Osteoblast (primary cell): ENCODE measurements at places on chromosomes 7 and 10. TPM values are rescaled to one million over a fixed set of nuclear protein-coding genes. Genes with fewer than 3 reads are reported as not detected.
A peak's percentile ranks its signal among the peaks of the same experiment; 100 is the strongest.

Gene ZNF775
- total RNA-seq = 5.0 and 6.2 TPM in 2 replicates

Gene SCD
- 672 and 691 TPM in 2 replicates for total RNA-seq

Gene CCNJ
- total RNA-seq = 5.6 and 5.8 TPM in 2 replicates

Gene CASP2
- 7.6 and 10.9 TPM in 2 replicates for total RNA-seq

- H3K27ac ChIP-seq = peak overlapping the region; percentile 71
- no peaks in the 10 kb centered on the region for H3K36me3 ChIP-seq
- peaks cover 24% of the 10 kb centered on the region for H3K4me1 ChIP-seq
- peak; percentile 69 for DNase-seq
- H3K4me3 ChIP-seq = no peak overlapping the region
Observed at GRCh38 chr10:21364196-21365114, 161.0 kb downstream of the SKIDA1 start.

DNA sequence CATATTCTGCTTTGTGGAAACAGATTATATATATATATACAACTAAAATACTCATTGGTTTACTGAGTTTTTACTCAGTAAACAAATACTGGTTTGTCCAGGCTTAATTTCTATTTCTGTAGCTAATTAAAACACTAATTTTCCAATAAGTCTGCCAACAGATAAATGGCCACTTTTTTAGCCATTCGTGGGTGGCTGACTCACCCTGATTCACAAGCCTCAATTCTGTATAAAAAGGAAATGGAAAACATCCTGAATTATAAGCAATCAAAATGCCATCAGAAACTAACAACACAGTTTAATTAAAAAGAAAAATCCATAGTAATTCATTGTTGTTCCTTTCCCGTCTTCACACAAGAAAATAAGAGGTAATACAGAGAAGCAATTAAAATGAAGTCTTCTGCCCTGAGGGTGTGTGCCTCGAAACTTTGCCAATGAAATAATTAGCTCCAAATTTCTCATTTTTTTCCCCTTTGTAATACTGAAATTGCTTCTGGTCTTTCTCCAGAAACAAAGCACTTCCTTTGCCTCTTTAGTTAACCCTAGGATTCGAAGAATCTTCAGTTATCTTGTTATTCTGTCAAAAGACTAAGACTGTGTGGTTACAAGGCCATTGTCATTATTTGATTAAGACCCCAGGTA, 118.7 kb upstream of the PTN start:
- no peaks in the 10 kb centered on the region for H3K27me3 ChIP-seq
- peaks cover 9% of the 10 kb centered on the region for H3K4me1 ChIP-seq
- peak; percentile 25 for DNase-seq
- H3K4me3 ChIP-seq = peak overlapping the region; percentile 6
- H3K36me3 ChIP-seq = peaks cover 10% of the 10 kb centered on the region
- peak overlapping the region; percentile 58 for H3K27ac ChIP-seq

DNA sequence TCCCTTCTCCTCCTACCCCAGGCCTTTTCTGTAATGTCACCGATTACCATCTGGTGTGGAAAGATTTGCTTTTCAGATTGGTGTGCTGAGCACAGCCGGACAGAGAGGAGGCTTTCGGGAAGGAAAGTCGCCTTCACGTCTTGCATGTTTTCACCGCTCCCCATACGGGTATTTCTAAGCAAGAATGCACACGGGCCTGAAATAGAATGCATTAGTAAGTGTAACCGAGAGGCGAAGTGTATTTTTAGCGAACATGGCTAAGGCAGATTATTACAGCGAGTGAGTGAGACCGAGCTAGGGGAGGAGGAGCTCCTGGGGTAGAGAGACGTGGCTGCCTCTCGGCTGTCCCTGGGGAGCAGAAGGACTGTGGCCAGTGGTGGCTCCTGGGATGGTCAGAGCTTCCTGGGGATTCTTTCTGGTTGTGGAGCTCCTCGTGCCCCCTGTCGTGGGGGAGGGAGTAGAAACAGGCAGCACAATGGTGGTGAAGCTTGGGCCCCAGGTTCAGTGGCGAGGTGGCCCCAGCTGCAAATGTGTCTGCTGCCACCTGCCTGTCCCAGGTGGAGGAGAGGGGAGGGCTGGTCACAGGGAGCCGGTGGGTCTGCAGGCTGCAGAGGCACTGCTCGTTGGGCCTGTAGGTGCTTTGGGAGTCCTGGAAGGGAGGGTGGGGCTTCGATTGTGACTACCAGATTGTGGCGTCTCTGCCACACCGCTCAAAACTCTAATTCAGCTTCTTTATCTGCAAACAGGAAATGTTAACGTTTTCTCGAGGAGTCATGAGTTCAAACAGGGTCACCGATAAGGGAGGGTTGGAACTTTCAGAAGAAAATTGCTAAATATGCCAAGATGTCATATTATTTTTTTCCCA, 135.8 kb downstream of the CAMK1D start:
- no peak overlapping the region for H3K27ac ChIP-seq
- H3K4me3 ChIP-seq = no peak overlapping the region
- DNase-seq = no peak
- no peaks in the 10 kb centered on the region for H3K27me3 ChIP-seq
- no peaks in the 10 kb centered on the region for H3K4me1 ChIP-seq

- H3K36me3 ChIP-seq = no peaks in the 10 kb centered on the region
- no peak overlapping the region for H3K4me3 ChIP-seq
- no peaks in the 10 kb centered on the region for H3K27me3 ChIP-seq
- H3K4me1 ChIP-seq = no peaks in the 10 kb centered on the region
- no peak for DNase-seq
Observed at GRCh38 chr7:118580743-118581382, 356.4 kb downstream of the ANKRD7 start.

- H3K27ac ChIP-seq = peak overlapping the region; percentile 56
- peaks cover 27% of the 10 kb centered on the region for H3K4me1 ChIP-seq
- H3K27me3 ChIP-seq = no peaks in the 10 kb centered on the region
- no peak overlapping the region for H3K4me3 ChIP-seq
- H3K36me3 ChIP-seq = no peaks in the 10 kb centered on the region
- DNase-seq = no peak
Observed at GRCh38 chr7:12583176-12583575, 12.7 kb downstream of the SCIN start.

DNA sequence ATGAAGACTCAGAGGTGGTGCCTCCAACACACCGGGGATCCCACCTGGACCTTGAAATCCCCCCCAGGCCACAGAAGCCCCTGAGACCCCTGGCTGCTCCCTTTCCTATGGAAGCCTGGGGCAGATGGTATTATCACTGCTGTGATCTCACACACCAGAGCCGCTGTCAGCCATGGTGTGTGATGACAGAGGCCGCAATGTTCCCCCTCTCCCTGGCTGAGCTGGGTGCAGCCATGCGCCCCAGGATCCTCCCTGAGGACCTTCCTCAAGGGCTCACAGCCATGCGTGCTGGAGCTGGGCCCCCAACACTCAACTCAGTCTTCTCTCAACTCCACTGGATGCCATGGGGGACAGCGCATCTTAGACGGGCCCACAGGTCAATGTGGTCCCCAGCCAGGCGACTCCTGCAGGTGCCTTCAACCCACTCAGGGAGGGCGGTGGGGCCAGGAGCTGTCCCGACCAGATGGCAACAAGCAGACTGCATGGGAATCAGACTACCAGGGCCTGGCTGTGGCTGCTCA, 44.9 kb downstream of the VIPR2 start:
- DNase-seq = peak; percentile 75
- H3K27ac ChIP-seq = no peak overlapping the region
- H3K36me3 ChIP-seq = no peaks in the 10 kb centered on the region
- no peaks in the 10 kb centered on the region for H3K27me3 ChIP-seq

GRCh38 chr7:77433901-77434300, 17.8 kb upstream of the GSAP start:
- H3K27me3 ChIP-seq = no peaks in the 10 kb centered on the region
- no peak overlapping the region for H3K27ac ChIP-seq
- H3K36me3 ChIP-seq = no peaks in the 10 kb centered on the region
- no peak overlapping the region for H3K4me3 ChIP-seq
- H3K4me1 ChIP-seq = peaks cover 12% of the 10 kb centered on the region

DNA sequence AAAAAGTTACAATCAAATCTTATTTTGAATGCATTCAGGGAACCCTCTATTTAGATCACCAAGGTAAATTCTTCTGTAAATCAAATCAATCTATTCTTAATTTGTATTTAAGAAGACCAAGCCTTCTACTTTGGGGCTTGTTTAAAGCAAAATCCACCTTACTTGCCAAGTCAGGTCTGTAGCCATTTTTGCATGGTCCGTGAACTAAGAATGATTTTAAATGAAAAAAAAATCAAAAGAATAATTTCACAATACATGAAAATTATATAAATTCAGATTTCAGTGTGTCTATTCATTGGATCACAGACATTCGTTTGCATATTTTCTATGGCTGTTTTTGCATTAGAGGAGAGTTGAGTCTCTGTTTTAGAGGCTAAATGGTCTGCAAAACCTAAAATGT, 59.4 kb downstream of the SYPL1 start:
- no peak for DNase-seq
- H3K4me1 ChIP-seq = peaks cover 18% of the 10 kb centered on the region
- peaks cover 19% of the 10 kb centered on the region for H3K27me3 ChIP-seq
- no peak overlapping the region for H3K27ac ChIP-seq
- H3K36me3 ChIP-seq = no peaks in the 10 kb centered on the region
- no peak overlapping the region for H3K4me3 ChIP-seq

DNA sequence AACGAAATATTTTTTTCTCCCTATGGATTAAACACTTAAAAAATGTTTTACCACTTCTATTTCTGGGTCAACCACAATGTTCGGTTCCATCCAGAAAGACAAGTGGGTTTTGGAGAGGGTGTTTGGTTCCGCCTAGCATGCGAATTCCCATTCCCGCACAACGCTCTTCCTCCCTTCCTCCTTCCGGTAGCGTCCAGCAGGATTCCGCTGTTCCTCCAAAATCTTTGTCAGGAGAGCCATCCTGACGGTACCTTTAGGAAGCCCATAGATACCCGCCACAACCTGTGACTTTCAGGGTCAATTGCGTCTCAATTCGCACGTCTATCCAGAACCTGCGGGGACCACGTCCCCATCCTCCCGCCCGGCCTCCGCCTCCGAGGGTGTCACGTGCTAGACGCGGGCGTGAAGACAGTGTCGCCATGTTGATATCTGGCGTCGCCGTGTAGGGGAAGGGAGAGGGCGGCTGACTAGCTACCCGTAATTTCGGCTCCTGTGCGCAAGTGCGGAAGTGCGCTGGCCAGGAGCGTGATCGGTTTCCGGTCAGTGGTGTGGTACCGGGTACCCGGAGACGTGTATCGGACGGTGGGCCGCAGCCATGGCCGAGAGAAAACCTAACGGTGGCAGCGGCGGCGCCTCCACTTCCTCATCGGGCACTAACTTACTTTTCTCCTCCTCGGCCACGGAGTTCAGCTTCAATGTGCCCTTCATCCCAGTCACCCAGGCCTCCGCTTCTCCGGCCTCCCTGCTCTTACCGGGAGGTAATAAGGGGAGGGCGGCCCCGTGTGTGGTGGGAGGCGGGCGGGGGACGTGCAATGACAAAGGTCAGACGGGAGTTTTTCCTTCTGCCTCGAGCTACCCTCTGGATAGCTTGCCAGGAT, at the start of gene SEC23IP:
TSS of gene SEC23IP (plus strand) at position 543 of the 878 bp plus-strand sequence. CDS start at position 596, 53 bp downstream.
- H3K36me3 ChIP-seq = no peaks in the 10 kb centered on the region
- H3K4me3 ChIP-seq = peak within 1 kb of the TSS; percentile 92
- DNase-seq = peak; percentile 94
- no peaks in the 10 kb centered on the region for H3K27me3 ChIP-seq
- H3K27ac ChIP-seq = peak within 1 kb of the TSS; percentile 89

- peaks cover 2% of the 10 kb centered on the region for H3K27me3 ChIP-seq
- H3K36me3 ChIP-seq = no peaks in the 10 kb centered on the region
- no peak overlapping the region for H3K27ac ChIP-seq
- H3K4me1 ChIP-seq = no peaks in the 10 kb centered on the region
- H3K4me3 ChIP-seq = no peak overlapping the region
- DNase-seq = no peak
Observed at GRCh38 chr7:103996017-103996551, 6.6 kb upstream of the RELN start.

GRCh38 chr10:126252884-126253610, 135.2 kb downstream of the ADAM12 start:
- H3K27me3 ChIP-seq = no peaks in the 10 kb centered on the region
- peaks cover 37% of the 10 kb centered on the region for H3K36me3 ChIP-seq
- H3K4me1 ChIP-seq = peaks cover 24% of the 10 kb centered on the region
- peak; percentile 92 for DNase-seq
- peak overlapping the region; percentile 95 for H3K27ac ChIP-seq

DNA sequence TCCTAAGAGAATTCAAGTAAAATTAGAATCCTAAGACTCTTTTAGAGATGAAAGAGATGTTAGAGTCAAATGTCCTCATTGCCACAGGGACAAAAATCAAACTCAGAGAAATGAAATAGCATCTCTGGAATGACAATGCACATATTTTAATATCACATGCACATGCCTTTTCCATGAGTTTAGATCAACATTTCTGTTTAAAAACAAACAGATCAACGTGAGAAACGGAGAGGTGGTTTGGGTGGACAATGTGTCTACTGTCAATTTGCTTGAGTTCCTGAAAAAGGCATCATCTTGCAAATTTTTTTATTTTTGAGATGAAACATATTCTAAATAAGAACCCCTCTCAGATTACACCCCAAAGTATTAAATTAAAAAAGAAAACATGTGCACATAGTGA, 130.0 kb downstream of the CHRM2 start:
- H3K27me3 ChIP-seq = no peaks in the 10 kb centered on the region
- no peak for DNase-seq
- no peak overlapping the region for H3K27ac ChIP-seq
- no peaks in the 10 kb centered on the region for H3K36me3 ChIP-seq
- no peak overlapping the region for H3K4me3 ChIP-seq

DNA sequence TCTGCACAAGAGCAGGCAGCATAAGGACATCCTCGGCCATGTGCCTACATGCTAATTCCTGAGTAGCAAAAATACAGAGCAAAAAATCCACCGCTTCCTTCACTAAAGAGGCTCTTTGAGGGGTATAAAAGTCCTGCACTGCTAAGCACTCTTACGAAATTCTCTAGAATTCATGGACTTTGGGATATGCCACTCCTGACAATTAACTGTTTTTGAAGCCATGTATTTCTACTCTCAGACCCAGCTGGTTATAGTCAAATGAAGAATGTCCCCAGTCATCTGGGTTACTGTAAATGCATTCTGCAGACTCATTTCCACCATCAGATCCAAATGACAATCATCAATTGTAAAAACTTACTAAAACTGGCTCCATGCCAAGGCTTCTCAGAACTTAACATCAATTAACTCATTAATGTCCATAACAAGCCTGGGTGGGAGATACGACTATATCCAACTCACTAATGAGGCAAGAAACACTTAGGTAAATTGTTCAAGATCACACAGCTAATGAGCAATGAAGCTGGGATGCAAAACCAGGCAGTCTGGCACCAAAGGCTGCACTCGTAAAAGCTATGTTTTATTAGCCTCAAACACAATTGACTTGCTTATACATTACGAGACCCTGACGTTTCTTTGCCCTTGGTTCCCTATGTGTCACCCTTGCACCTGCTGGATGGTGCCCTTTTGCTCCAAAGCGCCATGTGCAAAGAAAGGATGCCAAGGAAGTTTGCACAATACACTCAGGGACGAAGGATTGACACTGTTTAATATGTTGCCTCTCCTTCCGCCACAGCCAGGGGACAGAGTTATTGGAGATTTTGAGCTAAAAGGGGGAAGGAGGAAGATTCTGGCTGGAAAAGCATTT, 250.4 kb downstream of the ELMO1 start:
- no peak for DNase-seq
- no peaks in the 10 kb centered on the region for H3K4me1 ChIP-seq
- no peak overlapping the region for H3K27ac ChIP-seq
- H3K4me3 ChIP-seq = no peak overlapping the region
- no peaks in the 10 kb centered on the region for H3K27me3 ChIP-seq
- no peaks in the 10 kb centered on the region for H3K36me3 ChIP-seq
